ENCODE measurements at places on chromosomes 7 and 10.

DNA sequence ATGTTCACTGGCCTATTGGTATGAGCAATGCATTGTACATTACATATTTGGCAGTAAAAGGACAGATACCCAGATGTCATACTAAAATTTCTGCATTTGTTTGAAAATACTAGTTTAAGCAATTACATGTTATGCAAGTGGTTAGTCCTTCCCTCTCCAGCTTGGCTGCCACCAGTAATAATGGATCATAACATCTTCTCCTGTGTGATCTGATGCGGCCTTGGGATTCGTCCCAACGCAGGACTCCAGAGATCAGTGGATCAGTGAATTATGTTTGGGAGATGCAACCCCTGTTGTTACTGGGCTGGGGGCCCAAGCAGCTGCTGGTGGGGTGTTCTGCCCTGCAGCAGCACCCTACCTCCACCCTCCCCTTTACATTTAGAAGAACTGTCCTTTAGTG, 11.2 kb upstream of the PDK4 start:
- no peak for DNase-seq

- DNase-seq: no peak
These were observed 15.4 kb upstream of the EIF5AL1 start for GRCh38 chr10:79496896-79497295.

GRCh38 chr10:49539320-49539885, 482 bp upstream of the ERCC6 start:
- DNase-seq: no peak

DNA sequence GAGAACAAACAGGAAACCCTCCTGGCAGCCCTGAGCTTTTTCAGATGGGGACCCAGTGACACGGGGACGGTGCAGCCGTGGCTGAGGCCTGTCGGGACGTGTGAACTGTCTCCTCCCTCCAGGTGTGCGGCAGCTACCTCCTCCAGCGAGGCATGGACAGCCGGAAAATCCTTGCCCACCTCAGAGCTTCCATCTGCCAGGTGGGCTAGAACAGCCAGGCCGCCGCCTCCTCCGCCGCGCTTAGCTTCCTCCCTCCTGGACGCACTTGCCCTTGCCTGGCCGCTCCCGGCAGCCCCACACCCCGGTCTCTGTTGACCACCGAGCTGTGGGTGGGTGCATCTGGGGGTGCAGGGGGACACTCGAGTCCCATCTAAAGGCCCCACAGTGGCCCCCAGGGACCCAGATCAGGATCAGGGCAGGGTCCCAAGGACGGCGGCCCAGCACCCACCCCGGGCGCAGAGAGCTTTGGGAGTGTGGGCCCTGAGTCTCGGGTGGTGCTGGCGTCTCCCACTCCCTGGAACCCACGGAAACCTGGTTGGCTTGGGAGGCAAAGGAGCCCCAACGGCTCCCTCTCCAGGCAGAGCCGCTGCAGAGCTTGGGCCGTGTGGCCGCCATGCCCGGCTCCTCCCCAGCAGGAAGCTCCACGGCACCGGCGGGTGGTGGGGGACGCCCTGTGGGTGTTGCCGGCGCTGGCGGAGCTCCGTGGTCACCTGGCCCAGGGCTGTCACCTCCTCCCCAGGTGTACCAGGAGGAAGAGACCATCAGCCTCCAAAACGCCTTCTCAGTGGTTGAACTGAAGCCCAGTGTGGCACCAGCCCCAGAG, 32.9 kb upstream of the UTF1 start:
- DNase-seq: no peak

DNA sequence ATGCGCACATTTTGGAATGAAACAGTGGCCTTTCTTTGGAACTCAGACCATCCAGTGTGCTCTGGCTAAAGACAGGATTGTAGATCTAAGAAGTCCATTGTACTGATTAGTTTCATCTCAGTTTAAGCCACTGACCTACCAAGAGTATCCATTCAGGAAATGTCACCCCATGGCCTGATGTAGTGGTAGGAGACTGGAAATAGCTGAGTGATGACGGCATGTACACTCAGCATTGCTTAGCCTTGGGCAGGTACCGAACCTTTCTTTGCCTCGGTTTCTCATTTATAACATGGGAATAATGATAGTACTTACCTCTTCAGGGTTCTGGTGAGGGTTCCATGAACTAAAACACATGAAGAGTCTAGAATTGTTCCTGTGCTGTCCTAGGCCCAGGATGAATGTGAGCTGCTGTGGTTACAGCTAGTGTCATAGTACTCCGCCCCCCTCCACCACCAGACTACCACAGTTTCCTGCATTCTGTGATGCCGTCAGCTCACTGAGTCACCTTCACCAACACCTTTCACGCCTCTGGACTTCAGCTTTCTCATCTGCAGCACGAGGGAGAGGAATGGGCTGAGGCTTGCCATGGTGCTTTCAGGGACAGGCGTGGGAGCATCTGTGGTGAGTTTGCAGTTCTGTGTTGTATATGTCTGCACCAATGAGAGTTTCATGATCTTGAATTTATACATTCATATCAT, 484.0 kb upstream of the GALNT17 start:
- peak; percentile 38 for DNase-seq
